ENCODE measurements at places on chromosomes 6 and 20.

DNA sequence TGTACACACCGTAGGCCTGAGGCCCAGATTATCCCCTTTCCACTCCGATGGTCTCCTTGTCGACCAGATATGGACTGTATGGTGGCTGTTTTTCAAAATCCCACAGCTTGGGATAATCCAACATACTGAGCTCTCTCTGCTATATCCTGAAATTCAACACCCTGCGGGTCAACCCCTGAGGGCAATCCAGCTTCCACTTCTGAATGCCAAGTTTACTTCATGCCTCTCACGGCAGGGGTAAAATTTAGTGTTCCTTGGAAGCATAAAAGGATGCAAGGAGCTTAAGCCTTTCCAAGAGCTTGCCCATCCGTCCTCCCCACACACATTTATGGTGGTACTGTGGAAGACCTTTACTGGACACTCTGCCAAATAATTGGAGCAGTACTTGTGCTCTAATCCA, 90.7 kb downstream of the PLG start:
- DNase-seq, result no peak

DNA sequence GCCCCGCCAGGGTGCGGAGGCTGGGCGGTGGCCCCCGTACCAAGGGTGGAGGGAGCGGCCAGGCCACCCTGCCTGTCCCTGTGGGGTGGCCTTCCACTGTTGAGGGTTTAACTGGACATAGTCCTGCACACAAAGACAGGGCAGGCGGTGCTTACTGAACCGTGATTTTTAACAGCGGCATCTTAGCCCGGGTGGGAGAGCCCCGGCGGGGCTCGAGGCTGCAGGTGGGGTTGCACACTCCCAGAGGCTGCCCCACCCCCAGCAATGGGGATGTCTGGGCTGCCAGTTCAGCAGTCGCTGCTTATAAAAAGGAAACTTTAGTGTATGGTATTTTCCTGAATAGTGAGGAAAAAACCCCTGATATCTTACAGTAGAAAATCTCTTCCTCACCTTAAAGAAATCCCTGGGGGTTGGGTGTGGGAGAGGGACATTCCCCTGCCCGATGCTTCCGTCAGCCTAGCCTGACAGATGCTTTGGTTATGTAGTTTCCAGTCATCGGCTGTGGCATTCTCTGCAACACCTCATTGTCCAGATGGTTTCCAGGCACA, 79.4 kb downstream of the IRF4 start:
- DNase-seq, result no peak

GRCh38 chr6:139135578-139136545, 982 bp downstream of the HECA start:
- DNase-seq, result no peak

- DNase-seq, result no peak
Observed at GRCh38 chr20:50844430-50845100, 49.7 kb downstream of the BCAS4 start.

DNA sequence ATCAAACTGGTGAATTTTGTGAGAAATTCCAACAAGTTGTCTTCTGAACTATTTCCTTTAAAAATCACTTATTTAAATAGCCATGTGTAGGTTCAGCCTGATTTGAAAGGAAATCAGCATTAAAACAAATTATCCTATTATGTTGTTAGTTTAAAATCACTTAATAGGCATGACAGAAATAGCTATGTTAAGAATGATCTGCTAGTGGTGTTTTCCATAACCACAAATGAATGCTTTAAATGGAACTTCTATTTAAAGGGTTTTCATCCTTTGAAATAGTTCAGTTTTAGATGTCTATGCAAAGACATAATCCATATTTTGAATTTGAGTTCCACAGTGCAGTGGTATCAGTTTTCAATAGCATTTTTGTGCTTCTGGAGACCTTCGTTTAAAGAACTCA, 120.1 kb downstream of the PLEKHG1 start:
- no peak for DNase-seq

- DNase-seq, result no peak
Observed at GRCh38 chr6:151682251-151682650, 125.2 kb upstream of the ESR1 start.

DNA sequence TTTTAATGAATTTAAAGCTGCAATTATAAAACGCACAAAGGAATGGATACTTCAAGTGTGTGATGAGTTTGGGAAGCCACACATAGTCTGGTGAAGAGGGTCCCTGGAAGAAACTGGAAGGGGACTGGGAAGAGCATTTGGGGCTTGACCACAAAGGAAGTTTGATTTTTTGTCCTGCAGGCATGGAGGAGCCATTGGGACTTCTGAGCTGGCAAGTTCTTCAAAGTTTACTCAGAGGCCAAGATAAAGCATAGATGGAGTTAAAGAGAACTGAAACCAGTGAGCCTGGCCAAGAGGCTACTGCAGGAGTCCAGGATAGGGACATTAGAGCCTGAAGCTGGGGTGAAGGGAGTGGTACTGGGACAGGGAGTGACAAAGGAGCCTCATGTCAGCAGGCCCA, 95.0 kb downstream of the AIG1 start:
- DNase-seq, result no peak

GRCh38 chr6:141452354-141452686, 680.4 kb upstream of the GJE1 start:
- DNase-seq, result no peak

DNA sequence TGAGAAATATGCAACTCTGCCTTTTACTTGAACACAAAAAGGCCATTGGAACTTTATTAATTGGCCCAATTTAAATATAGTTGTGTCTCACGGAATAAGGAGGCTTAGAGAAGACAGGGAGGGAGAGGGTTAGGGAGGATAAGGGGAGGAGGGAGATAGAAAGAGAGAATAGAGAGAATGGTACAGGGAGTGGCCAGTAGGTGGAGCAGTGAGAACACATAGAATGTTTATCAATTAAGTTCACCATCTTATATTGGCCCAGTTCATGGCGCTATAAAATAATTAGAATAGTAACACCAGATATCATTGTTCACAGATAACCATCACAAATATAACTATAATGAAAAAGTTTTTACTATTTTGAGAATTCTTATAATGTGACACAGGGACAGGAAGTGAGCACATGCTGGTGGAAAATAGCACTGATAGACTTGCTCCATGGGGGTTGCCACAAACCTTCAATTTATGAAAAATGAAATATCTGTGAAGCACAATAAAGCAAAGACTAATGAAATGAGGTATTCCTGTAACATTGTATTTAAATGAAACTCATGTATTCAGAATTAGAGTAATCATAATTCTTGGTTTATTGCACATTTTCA, 374.1 kb upstream of the MANEA start:
- DNase-seq, result no peak

GRCh38 chr6:73943411-73943810, 247.4 kb downstream of the CD109 start:
- no peak for DNase-seq

- DNase-seq, result no peak
Observed at GRCh38 chr20:33299111-33299603, 16.1 kb downstream of the BPIFB1 start.

DNA sequence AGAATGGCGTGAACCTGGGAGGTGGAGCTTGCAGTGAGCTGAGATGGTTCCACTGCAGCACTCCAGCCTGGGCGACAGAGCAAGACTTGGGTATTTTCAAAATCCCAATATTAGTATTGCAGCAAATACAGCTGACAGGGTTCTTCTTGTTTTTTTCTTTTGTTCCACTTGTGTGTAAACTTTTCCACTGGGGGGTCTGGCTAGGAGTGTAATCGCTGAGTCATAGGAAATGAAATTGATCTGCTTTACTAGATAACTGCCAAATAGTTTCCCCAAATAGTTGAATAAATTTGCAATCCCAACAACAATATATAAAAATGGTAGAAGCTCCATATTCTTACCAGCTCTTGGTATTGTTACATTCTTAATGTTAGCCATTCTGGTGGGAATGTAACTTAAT, 526.0 kb upstream of the SOX4 start:
- DNase-seq, result no peak

DNA sequence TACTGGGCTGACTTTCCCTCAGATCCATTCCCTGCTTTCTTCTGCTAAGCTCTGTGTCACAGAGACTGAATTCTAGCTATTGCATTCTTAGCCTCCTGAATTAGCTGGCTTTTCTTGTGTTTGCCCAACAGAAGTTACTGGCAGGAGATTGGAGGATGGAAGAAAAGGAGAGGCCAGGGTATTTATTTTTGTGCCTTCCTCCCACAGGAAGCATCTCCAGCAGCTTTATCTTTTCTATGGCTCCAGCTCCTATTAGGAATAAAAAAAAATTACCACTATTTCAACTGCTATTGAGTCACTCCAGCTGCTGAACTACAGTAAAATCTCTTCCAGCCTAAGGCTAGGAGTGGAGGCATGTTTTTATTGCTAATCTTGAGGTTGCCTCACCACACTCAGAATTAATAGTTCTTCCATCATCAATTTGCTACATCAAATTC, 492.4 kb downstream of the RFPL4B start:
- no peak for DNase-seq

DNA sequence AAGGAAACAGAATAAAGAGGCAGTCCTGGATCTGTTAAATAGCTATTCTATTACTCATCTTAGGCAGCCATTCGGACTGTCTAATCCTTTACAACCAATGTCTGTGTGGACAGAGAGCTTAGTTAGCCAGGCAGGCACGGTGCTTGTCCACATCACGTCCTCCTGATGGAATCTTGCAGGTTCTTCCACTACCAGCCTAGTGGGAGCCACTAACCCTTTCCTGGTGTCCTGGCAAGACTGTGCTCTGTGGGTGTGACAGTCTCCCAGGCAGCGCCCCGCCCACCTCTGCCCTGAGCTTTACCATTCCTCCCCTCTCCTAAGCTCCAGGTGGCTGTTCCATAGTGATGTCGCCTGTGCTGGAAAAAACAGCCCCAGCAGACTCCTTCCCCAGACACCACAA, 78.3 kb upstream of the CLDN20 start:
- no peak for DNase-seq

- no peak for DNase-seq
Observed at GRCh38 chr6:161001421-161001820, 9.9 kb downstream of the MAP3K4 start.

GRCh38 chr6:90231308-90231707, 65.3 kb downstream of the BACH2 start:
- no peak for DNase-seq

GRCh38 chr6:77017537-77017936, 445.8 kb downstream of the HTR1B start:
- DNase-seq, result no peak

GRCh38 chr6:107764684-107765460, 59.2 kb downstream of the SCML4 start:
- no peak for DNase-seq

DNA sequence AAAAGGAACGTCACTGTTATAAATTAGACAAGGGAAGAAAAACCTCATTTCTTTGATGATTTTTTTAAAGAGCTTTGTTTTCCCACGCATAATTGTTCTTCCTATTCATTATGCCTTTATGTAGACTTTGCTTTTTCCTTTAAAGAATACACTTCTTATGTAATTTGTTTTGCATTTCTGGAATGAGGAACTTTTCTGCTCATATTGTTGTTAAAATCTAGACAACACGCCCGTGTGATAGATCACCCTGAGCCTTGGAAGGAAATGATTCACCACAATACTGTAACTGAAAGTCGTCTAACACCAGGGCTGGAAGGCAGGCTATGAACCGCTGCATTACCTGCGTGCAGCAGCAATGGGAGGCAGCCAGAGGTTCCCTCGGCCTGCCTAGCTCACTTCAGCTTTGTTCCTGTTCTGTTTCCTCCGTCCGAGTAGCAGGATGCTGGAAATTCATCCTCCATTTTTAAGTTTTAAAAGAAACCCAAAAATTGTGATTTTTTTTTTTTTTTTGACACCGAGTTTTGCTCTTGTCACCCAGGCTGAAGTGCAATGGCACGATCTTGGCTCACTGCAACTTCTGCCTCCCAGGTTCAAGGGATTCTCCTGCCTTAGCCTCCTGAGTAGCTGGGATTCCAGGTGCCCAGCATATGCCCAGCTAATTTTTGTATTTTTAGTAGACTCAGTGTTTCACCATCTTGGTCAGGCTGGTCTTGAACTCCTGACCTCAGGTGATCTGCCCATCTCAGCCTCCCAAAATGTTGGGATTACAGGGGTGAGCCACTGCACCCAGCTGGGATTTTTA, 49.6 kb upstream of the ZNF217 start:
- no peak for DNase-seq

GRCh38 chr6:82118150-82118562, 129.4 kb downstream of the IBTK start:
- no peak for DNase-seq

All from coronary artery (tissue), 2 donors.